ENCODE measurements at places on chromosomes 2 and 18. TPM values are rescaled to one million over a fixed set of nuclear protein-coding genes. Genes with fewer than 3 reads are reported as not detected.

- H3K4me1 ChIP-seq, result no peaks in the 10 kb centered on the region
- DNase-seq, result no peak
- no peaks in the 10 kb centered on the region for H3K27me3 ChIP-seq
- no peak overlapping the region for H3K4me3 ChIP-seq
Observed at GRCh38 chr2:136013955-136014354, 28.5 kb upstream of the DARS1 start.

Gene C2orf78
- total RNA-seq, result not detected

Gene SPOPL
- total RNA-seq, result 24.9 TPM

DNA sequence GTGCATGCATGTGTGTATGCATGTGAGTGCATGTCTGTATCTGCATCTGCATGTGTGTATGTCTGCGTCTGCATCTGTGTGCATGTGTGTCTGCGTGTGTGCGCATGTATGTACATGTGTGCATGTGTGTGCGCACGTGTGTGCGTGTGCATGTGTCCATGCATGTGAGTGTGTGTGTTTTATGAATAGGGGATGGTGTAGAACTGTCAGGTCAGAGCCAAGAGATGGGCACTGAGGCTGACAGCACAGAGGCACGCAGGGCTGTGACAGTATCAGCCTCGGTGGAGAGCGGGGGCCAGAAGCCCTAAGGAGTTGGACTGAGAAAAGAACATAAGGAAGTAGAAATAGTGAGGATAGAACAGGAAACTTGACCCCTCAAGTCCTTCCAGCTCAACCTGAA lies 494.0 kb upstream of the MYT1L start:
- H3K27ac ChIP-seq, result no peak overlapping the region
- H3K4me1 ChIP-seq, result no peaks in the 10 kb centered on the region
- H3K36me3 ChIP-seq, result no peaks in the 10 kb centered on the region
- no peaks in the 10 kb centered on the region for H3K27me3 ChIP-seq

DNA sequence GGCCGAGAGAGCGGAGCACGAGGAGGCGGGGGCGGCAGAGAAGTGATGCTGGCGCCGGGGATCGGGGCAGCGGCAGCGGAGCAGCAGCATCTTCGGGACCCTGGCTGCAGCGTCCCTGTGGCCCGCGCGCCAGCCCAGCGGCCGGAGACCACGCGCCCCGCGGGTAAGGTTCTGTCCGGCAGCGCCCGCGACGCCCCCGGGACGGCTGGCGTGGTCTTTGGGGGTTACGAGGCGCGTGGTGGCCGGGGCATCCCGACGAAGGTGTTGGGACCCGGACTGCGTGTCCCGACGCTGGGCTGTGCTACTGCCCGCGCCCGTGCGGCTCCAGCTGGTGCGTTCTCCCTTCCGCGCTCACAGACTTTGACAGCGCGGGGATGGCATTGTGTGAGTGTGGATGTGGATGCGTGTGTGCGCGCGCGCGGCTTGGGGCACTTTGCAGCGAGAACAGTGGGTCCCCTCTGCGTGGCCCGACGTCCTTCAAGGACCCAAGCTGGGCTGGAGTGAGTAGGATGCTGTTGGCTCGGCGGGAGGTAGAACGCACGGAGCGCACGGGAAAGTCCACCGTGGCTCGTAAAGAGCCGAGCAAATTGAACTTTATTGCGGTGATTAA lies 405.0 kb downstream of the XIRP2 start:
- peak overlapping the region; percentile 24 for H3K27ac ChIP-seq
- H3K4me3 ChIP-seq, result peak overlapping the region; percentile 66
- DNase-seq, result no peak
- H3K4me1 ChIP-seq, result peaks cover 17% of the 10 kb centered on the region

Gene EIF2AK2
- 24.8 TPM for total RNA-seq

- DNase-seq, result no peak
- no peaks in the 10 kb centered on the region for H3K4me1 ChIP-seq
- no peak overlapping the region for H3K4me3 ChIP-seq
- H3K27ac ChIP-seq, result no peak overlapping the region
- H3K36me3 ChIP-seq, result no peaks in the 10 kb centered on the region
Observed at GRCh38 chr18:28485210-28485801, 308.4 kb upstream of the CDH2 start.

GRCh38 chr2:195471163-195471562 lies 185.9 kb upstream of the SLC39A10 start:
- H3K4me3 ChIP-seq, result no peak overlapping the region
- H3K27ac ChIP-seq, result no peak overlapping the region
- no peaks in the 10 kb centered on the region for H3K27me3 ChIP-seq
- DNase-seq, result no peak

Gene FBXO15
- not detected for total RNA-seq

Gene HOXD1
- 11.5 TPM for total RNA-seq

Gene VWA3B
- not detected for total RNA-seq

Gene HRH4
- not detected for total RNA-seq

GRCh38 chr2:127406454-127406853 lies 11.8 kb upstream of the PROC start:
- no peak overlapping the region for H3K27ac ChIP-seq
- DNase-seq, result no peak
- H3K27me3 ChIP-seq, result no peaks in the 10 kb centered on the region
- no peak overlapping the region for H3K4me3 ChIP-seq
- no peaks in the 10 kb centered on the region for H3K36me3 ChIP-seq

- no peaks in the 10 kb centered on the region for H3K36me3 ChIP-seq
- no peaks in the 10 kb centered on the region for H3K27me3 ChIP-seq
- no peak overlapping the region for H3K4me3 ChIP-seq
- no peak for DNase-seq
- peaks cover 24% of the 10 kb centered on the region for H3K4me1 ChIP-seq
Observed at GRCh38 chr18:3720159-3720558, 270.2 kb downstream of the TGIF1 start.

Gene CIDEA
- not detected for total RNA-seq

GRCh38 chr2:234412726-234413125 lies 84.2 kb downstream of the ARL4C start:
- no peak overlapping the region for H3K4me3 ChIP-seq
- no peaks in the 10 kb centered on the region for H3K27me3 ChIP-seq
- H3K4me1 ChIP-seq, result no peaks in the 10 kb centered on the region
- H3K27ac ChIP-seq, result no peak overlapping the region

- no peak for DNase-seq
- H3K4me3 ChIP-seq, result no peak overlapping the region
- no peaks in the 10 kb centered on the region for H3K4me1 ChIP-seq
- no peaks in the 10 kb centered on the region for H3K36me3 ChIP-seq
- no peaks in the 10 kb centered on the region for H3K27me3 ChIP-seq
- no peak overlapping the region for H3K27ac ChIP-seq
Observed at GRCh38 chr2:12796657-12797056, 79.9 kb downstream of the TRIB2 start.

Data from Peyer's patch (tissue), 4 donors.